ENCODE measurements at places on chromosomes 3 and 15. TPM values are rescaled to one million over a fixed set of nuclear protein-coding genes. Genes with fewer than 3 reads are reported as not detected.

DNA sequence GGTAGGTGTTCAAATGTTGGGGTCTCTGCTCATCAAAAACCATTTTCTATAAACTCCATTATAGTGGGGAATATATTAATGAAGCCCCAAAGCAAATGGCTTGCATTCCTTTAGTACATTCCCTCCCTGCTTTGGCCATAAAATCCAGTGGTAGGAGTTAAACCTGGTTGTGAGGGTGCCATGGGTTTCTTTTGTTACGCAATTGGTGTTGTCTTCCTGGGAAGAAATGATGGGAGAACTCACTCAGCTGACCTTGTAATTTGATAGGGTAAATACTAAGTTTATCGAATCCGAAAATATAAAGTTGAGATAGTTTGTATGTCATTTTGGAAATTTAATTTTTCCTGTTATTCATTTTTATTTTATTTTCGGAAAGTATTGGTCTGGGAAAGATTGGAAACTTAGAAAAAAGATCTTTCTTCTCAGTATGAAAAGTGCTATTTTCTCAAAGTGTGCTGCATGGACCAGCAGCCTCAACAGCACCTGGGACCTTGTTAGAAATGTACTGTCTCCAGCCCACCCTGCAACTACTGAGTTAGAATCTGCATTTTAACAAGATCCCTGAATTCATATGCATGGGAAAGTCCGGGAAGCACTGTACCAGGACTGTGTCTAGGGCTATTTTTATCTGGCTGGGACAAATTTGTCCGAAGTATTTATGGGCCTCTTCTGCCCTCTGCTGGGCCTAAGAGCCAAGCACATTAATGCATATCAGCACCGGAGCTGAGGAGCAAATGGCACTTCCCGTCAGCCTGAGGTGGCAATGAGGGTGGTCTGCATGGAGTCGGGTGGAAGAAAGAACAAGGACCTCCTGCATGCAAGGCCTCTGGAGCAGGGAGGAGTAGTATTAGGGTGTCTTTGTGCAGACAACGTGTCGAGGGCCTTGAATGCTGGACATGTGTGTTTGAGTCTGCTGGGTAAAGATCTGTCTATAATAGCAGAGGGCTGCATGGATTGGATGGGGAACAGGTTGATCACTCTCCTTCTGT is 54.7 kb downstream of the FAM81A start:
- no peak for DNase-seq

GRCh38 chr3:140736863-140737460 is 59.1 kb downstream of the TRIM42 start:
- DNase-seq, result no peak

Gene CHRNB4
- not detected for total RNA-seq

Gene ISY1
- total RNA-seq, result 7.7 TPM

Data from thoracic aorta (tissue), 2 donors.